ENCODE measurements at places on chromosomes 13 and 19.

- no peak for DNase-seq
These were observed 19.3 kb downstream of the PLPP2 start for GRCh38 chr19:271856-272255.

DNA sequence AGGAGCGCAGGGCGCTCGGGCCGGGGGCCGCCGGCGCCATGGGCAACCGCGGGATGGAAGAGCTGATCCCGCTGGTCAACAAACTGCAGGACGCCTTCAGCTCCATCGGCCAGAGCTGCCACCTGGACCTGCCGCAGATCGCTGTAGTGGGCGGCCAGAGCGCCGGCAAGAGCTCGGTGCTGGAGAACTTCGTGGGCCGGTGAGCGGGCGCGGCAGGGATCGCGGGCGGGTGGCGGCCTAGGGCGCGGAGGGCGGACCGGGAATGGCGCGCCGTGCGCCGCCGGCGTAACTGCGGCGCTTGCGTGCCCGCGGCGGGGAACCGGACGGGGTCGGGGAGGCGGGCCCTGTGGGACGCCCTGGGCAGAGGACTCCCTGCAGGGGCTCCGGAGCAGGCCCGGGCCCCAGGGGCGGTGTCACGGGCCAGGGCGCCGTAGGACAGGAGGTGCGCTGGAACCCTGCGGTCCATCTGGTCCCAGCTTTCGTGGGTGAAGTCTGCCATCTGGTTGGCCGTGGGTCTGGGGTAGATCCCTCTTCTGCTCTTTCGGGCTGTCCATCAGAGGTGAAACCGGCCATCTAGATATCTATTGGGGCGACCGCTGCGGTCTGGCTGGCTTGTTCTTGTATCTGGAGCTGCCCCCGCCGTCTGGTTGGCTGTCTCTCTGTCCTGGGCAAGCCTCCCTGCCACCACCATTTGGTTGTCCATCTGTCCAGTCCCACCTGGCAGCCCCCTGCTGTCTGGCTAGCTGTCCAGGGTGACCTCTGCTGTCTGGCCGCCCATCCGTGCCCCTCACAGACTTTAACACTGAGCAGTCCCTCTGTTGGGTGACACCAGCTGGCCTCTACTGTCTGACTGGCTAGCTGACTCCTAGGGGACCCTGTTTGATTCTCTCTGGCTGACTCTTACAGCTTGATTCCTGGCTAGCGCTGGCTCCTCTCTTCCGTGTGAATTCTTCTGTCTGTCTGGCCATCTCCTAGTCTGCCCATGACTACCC lies 622 bp downstream of the DNM2 start:
- DNase-seq = no peak

DNA sequence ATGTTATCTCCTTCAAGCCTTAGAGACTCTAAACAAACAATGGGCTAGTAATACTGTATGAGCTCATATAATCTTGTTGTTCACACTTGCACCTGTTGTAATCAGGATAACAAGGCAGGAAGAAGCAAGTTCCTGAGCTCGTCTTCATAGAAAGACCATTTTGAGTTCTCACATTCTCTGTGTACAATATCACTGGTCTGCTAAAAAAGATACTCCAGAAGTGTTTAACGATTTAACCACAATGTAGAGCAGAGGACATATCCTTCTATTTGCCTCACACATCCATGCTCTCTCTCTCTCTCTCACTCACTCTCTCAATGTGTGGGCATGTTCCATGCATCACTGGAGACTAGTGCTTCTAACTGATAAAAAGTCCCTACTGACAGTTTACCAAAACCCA lies 122.9 kb downstream of the MIPEP start:
- no peak for DNase-seq

DNA sequence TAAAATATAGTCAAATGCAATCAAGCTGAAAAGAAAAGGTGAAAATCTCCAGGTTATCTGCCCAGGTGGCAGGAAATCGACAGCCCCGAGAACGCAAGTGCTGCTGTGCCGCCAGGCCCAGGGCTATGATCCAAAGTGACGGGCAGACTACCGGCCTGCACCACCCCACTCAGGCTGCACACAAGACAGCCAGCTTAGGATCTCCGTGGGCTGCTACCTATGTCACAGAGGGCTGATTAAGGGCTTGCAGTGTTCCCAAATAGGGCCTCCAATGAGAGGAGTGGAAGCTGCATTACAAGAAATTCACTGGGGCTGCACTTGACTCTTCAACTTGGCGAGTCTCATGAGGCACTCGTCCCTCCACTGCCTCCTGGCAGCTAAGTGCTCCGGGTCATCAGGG lies 121.8 kb downstream of the CRYL1 start:
- DNase-seq = no peak
